Stimulated activated CD4-positive, alpha-beta T cell treated with anti-CD3 and anti-CD28 coated beads, Interleukin-15, amount 100 ng/mL, for 1 hour (primary cell): ENCODE measurements at places on chromosomes 5 and 9.

GRCh38 chr5:4418084-4418483 lies 722.0 kb upstream of the ADAMTS16 start:
- no peak for DNase-seq

DNA sequence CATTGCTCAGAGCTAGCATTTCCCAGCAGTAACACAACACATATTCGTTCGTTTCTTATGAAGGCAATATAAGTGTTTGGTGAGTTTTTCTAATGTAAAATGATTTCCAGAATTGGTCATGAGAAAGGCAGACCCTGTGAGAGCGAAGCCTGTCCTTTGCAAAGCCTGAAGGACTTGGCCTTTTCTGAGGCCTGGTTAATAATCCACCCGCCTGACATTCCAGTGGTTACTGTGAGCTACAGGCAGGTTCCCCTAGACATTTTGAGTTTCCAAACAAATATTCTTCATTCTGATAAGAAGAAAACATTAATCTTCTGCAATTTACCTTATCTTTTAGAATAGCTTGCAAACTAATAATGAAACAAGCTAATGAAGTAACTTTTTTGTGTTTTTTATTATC lies 38.0 kb downstream of the ADAMTS16 start:
- no peak for DNase-seq

DNA sequence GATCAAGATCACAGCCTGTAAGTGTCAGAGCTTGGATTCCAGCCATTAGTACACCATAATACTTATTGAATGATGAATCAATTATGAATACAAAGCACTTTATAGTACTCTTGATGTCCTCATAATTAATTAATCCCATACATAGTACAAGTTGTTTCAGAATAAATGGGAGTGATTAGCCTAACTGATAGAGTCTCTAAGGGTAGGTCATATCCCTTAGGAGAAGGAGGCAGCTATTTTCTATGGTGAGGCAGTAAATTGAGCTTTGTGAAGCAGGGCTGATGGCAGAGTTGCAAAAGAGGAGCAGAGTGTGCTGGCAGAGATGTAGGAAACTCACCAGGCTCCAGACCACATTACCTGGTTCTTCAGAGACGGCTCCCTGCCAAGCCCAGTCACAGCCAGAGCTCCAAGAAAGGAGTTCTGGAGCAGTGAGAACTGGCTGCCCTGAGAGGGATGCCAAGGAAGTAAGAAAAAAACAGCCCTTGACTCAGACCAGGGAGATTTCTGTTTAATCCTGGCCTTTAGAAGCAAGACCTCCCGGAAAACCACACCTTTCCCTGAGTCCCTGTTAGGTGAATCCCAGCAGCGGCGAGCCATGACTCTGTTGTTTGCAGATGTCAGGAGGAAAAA lies 112.9 kb downstream of the SH3TC2 start:
- DNase-seq, result no peak

GRCh38 chr5:26666371-26666770 lies 372.0 kb downstream of the CDH9 start:
- DNase-seq, result no peak

GRCh38 chr5:177185993-177186392 lies 52.4 kb downstream of the NSD1 start:
- DNase-seq, result no peak

DNA sequence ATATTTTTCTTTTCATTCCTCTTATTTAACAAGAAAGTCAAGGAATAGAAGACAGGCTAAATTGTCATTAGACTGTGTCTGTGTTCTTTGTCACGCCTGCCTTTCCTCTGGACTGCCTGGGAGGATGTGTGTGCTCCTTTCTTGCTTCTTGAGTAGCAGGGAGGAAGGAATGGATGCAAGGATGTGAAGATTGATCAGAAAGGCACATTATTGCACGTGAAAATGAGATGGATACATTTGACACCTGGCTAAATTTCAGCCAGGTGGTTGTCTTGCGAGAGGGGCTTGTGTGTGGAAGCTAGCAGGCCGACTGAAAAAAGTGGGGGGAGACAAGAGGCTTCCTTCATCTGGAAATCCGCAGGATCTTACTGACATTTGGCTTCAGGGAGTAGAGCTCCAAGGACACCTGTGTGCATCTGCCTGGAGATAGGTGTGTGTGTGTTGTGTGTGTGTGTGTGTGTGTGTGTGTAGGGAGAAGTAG lies 200.1 kb downstream of the MEF2C start:
- no peak for DNase-seq

GRCh38 chr5:77957516-77957915 lies 181.4 kb upstream of the TBCA start:
- DNase-seq, result no peak

DNA sequence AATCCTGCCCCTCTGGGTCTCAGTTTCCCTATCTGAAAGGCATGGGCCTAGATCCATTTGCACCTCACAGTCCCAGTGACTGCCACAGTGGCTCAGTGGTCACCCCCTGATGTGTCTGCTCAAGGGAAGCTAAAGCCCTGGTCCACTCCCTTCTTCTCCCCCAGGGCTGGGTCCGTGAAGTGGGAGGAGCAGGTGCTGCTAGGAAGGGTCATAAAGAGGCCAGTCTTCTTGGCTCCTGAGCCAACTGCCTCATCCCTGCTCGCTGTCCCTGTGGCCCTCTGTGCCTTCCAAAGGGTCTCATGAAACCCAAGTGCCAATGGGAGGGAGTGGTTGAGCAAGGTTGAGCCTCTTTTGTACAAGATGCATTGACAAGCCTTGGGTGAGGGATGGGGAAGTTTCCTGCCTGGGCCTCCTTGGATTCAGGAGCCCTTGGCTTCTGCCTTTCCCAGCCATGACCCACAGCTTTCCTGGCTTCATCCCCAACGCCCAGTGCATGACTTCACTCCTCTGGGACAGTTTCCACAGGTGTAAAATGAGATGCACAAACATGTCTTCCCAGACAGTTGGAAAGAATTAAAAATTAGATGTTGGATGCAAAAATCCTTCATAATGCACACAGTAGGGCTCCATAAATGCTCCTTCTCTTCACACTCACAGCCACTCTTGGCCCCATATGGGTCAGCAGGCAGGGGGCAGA lies 1.6 kb upstream of the SLC6A7 start:
- DNase-seq, result no peak

DNA sequence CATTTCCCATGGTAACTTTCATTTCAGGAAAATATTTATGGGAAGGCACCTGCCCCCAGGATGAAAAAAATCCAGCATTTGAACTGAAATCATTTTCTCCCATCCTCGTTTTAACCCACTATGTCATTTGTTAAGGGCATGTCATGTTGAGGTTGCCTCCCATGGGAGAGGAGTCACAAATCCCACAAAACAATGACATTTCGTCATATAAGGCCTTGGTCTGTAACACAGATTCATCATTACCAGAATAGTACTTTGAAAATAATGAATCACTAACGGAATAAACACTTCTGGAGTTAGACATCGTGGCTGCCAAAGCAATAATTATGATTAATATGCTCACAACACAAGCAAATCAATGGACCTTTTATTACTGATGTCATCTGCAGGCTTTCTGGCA lies 274.1 kb downstream of the NDUFS4 start:
- DNase-seq, result no peak

DNA sequence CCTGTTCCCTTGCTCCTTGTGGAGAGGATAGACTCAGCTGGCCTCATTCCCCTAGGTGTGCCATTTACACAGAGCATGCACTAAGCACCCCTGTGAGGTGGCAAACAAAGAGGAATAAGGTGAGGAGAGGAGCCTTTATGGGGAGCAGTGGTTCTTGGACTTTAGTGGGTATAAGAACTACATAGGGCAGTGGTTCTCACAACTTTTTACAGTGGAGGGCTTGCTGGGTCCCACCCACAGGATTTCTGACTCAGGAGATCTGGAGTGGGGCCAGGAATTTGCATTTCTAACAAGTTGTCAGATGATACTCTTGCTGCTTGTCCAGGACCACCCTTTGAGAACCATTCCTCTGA lies 42.0 kb downstream of the CSF1R start:
- DNase-seq, result no peak

GRCh38 chr5:34583167-34583566 lies 73.0 kb upstream of the RAI14 start:
- DNase-seq, result no peak

- no peak for DNase-seq
These were observed 97.2 kb upstream of the NREP start for GRCh38 chr5:111854186-111854585.
